GM13977 (cell line): ENCODE measurements at places on chromosomes 1 and 21.

GRCh38 chr1:77120950-77121349 lies 98.3 kb downstream of the PIGK start:
- DNase-seq = no peak

GRCh38 chr1:6130036-6130435 lies 50.1 kb downstream of the CHD5 start:
- DNase-seq = no peak

DNA sequence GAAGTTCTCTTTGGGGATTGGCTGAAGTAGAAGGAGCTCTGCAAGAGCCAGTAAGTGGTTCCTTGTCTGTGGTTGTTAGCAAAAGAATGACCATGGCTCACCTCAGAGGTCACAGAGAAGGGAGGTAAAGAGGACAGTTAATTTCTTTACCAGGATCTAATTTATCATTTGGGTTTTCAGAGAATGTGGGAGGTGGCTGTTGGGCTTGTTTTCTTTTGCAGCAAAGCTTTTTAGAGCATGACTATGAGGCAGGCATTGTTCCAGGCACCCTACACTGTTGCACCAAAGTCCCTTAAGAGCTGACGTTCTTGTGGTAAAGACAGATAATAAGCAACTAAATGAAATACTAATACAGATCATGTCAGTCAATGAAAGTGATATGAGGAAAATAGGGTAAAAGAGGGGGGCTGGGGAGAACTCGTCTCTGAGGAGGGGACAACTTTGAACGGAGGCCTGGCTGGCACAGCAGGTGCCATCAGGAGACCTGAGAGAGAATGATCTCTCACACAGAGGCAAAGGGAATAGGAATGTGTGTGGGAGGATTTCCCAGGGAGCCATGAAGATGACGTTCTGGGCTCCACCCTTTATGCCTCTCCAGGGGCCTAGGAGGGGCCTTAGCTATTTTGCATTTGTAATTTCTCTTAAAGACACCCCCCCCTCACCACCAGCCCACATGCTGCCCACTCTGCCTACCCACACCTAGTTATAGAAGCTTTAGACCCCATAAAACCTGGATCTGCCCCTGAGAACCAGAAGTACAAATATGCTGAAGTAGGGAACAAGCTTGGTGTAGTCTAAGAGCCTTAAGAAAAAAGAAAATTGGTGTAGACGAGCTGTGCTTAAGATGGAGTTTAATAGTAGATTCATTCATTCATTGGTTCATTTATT lies 177.5 kb downstream of the ROR1 start:
- DNase-seq = no peak

GRCh38 chr1:43425045-43425444 lies 28.7 kb downstream of the HYI start:
- no peak for DNase-seq

GRCh38 chr1:207316622-207317391 lies 4.7 kb upstream of the CD55 start:
- no peak for DNase-seq
